Activated CD4-positive, alpha-beta memory T cell treated with anti-CD3 and anti-CD28 coated beads, Interleukin-2, amount 10 ng/mL, durations not matched to agents 7 days and 5 days (primary cell): ENCODE measurements at places on chromosomes 11 and 22. TPM values are rescaled to one million over a fixed set of nuclear protein-coding genes. Genes with fewer than 3 reads are reported as not detected.

- no peak for DNase-seq
Measured at GRCh38 chr11:109096266-109096665, 325.7 kb upstream of the C11orf87 start.

Gene ANKRD49
- 27.0 TPM for total RNA-seq

- DNase-seq = no peak
Measured at GRCh38 chr11:120378474-120378873, 42.3 kb downstream of the ARHGEF12 start.

Gene RIMBP3B
- 0.55 TPM for total RNA-seq

- no peak for DNase-seq
Measured at GRCh38 chr11:94740083-94741021, 27.8 kb upstream of the AMOTL1 start.

Gene SEZ6L
- total RNA-seq = not detected

DNA sequence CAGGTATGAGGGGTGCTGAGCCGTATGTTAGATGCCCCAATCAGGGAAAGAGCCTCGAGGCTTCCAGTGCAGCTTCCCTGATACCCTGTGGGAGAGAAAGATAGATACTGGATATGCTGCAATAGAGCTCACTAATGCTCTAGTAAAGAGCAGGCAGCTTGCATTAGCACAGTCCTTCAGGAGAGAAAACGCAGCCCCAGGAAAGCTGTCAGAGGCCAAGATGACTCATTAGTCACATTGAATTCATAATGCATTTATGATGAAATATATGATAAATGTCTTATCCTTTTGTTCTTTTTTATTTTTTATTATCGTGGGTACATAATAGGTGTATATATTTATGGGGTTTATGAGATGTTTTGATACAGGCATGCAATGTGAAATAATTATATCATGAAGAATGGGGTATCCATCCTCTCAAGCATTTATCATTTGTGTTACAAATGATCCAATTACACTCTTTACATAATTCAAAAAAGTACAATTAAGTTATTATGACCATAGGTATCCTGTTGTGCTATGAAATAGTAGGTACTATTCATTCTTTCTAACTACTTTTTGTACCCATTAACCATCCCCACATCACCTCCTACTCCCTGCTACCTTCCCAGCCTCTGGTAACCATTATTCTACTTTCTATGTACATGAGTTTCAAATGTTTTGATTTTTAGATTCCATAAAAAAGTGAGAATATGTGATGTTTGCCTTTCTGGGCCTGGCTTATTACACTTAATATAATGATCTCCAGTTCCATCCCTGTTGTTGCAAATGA, 94.5 kb upstream of the TOP3B start:
- DNase-seq = no peak

DNA sequence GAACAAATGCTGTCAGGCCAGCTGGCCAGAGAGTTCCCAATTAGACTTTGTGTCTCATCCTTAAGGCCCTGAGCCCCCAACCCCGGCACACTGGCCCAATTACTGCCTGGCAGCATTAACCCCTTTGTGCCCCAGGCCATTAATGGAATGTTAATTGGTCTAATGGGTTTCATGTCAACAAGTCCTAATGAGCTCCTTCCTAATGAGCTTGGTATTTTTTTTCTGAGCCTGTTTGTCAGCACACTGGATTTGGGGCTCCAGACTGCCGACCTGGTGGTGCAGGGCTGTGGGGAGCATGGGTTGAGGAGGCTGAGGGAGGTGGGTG, 148.8 kb downstream of the FEZ1 start:
- DNase-seq = no peak
